Stimulated activated CD4-positive, alpha-beta T cell treated with anti-CD3 and anti-CD28 coated beads, Interleukin-15, amount 100 ng/mL, for 1 hour (primary cell): ENCODE measurements at places on chromosomes 5 and 9.

DNA sequence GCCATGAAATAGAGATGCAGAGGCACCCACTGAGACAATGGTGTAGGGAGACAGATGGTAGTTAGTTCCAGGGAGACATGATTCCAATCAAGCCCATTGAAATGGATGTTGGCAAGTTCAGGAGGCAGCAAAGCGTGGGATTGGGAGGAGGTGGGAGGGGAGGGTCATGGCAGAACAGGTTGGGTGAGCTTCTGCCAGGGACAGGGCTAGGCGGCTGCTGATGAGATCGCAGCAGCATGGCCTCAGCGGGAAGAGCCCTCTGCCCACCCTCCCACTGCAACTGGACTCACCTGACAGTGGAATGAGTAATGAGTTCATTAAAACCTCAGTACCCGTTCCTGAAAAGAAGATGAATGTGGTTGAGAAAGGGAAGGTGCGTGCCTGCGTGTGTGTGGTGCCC is 418.2 kb downstream of the CDK5RAP2 start:
- no peak for DNase-seq

- DNase-seq, result no peak
These were observed 651 bp downstream of the HRH2 start for GRCh38 chr5:175658299-175659145.

GRCh38 chr5:127766676-127767335 is 63.6 kb downstream of the CCDC192 start:
- DNase-seq, result no peak

DNA sequence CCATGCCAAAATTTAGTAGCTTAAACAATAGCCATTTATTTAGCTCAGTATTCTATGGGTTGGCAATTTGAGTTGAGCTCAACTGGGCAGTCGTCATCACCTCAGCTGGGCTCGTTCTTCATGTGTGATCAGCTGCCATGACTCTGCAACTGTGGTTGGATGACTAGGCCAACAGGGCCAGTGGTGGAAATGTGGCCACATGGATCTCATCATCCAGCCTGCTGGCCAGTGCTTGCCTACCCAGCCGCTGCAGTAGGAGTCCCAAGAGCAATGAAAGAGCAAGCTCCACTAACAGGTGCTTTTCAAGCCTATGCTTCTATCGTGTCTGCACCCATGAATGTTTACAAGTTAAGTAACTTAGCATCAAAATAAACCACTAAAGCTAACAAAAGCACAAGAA is 158.0 kb downstream of the ATPSCKMT start:
- DNase-seq, result no peak

DNA sequence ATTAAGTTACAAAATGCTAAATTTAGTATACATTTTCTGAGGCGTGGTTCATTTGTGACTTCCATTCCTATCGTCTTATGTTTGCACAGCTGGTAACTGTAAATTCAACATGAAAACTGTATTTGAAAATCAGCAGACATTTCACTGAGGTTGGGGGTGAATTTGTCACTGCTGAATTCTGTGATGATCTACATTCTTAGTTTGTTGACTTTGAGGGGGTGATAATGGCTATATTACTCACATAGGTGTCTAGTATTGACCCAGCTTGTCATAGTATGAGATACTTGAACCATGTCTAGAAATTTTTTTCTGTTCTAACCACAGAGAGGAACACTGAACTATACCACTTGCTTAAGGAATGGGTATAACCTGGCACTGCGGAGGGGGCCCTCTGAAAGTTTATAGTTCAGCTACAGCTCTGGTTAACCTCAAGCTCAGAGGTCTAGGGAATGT is 313.3 kb downstream of the PIK3R1 start:
- DNase-seq, result no peak

DNA sequence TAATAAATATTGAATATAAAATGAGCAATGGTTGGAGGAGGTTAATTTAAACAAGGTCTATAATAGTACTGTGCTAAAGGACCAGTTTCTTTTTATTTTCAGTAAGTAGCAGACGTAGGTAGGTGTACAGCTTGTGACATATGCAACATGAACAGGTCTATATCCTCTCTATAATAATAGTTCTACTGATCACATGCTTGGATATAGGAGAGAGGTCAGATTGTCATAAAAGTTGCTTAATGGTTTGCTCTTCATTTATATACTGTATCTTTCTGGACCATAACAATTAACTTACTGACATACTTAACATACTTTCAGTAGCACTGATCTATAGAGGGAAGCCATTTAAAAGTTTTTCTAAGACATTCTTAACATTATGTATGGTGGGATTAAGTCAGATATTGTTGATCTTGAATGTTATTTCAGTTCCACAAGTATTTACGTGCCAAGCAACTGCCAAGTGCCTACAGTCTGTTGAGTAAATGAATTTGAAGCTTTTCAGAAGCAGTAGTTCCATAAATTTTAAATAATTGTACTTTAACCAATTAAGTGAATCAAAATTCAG is 68.0 kb downstream of the DENND4C start:
- no peak for DNase-seq

DNA sequence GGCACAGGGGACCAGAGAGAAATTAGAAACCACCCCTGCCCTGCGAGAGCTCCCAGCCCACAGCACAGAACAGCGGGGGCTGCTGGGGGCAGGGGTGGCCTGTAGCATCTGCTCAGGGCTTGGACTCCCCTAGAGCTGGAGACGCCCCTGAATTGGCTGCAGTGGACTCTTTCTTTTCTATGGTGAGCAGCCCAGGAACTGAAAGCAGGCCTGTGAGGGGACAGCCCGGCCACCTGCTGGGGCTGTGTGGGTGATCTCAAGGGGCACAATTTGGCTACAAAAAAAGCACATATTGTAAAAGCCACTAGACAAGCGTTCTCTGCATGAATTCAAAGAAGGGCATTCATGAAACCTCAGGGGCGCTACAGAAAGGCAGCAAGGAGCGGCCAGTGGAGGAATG is 57.5 kb upstream of the ICE1 start:
- DNase-seq, result no peak

- DNase-seq, result no peak
These were observed 9.9 kb downstream of the SLC25A25 start for GRCh38 chr9:128077847-128078503.

DNA sequence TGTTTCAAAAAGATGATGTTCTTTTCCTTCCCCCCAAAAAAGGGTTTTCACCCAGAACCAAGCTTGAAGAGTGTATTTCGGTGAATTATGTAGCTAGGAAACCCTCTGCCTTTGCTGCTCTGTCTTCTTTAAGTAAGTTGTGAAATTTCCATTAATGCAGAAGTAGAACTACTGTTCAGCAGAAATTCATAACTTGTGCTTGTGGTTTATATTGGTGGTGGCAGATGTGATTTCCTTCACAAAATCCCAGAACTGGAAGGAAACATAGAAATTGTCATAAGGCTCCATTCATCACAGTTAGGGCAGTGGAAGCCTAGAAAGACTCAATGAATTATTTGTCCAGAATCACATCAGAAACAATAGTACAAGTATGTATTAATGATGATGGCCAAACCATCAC is 42.1 kb upstream of the DAB2 start:
- no peak for DNase-seq

DNA sequence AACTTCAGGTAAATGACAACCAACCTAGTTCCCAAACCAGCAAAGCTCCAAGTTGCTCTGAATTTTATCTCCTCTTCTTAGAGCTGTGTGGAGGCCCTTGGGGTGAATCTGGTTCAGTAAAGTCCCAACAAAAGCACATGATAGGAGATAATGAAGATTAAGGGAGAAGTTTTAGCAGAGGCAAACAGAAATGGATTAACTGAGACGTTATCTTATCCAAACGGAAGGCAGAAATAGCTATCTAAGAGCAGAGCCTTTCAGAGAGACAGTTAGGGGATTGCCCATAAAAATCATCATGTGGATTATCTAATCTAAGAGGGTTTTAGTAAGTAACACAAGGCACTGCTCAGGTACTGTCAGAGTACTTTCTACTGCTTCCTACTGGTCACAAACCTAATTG is 183.9 kb upstream of the ZNF618 start:
- no peak for DNase-seq

GRCh38 chr5:166342402-166342801 is 1949.0 kb upstream of the WWC1 start:
- DNase-seq, result no peak

GRCh38 chr9:89497257-89497963 is 503 bp downstream of the SEMA4D start:
- DNase-seq, result no peak

GRCh38 chr9:124297915-124298645 is 40.3 kb downstream of the NEK6 start:
- no peak for DNase-seq
